Hematopoietic multipotent progenitor cell treated with erythropoietin and hydrocortisone succinate and interleukin-3 and kit ligand, for 6 days (in vitro differentiated cells): ENCODE measurements at places on chromosomes 3 and 15.

GRCh38 chr15:33126559-33127290, 67.8 kb downstream of the FMN1 start:
- DNase-seq: peak; percentile 84

GRCh38 chr15:65796610-65797078, 4.6 kb upstream of the DENND4A start:
- peak; percentile 59 for DNase-seq

- no peak for DNase-seq
Measured at GRCh38 chr3:9351709-9352126, 11.1 kb upstream of the THUMPD3 start.

DNA sequence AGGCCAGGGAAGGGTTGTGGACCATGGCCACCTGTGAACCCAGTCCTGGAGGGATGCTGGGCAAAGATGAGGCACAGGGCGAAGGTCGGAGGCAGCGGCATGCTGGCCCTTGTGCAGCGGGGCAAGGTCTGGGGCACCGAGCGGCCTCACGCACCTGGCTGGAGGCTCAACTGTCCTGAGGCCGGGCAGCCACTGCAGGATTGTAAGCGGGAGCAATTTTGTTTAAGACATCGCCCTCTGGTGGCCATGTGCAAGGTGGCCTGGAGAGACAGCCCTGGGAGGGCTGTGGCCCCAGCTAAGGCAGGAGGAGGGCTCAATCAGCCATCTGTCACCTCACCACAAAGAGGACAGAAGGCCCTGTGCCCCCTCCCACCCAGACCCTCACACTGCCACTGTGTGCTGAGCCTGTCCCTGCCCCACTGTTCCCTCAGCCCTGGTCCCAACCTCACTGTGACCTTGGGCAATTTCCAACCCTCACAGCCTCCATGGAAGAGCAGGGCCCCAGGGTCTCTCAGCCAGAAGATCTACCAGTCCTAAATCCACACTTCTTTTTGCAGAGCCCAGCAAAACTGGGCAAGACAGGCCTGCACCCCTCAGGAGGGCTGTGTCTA, 46.2 kb downstream of the TPRA1 start:
- DNase-seq: peak; percentile 85
